ENCODE measurements at places on chromosomes 7 and 10.
A peak's percentile ranks its signal among the peaks of the same experiment; 100 is the strongest.

DNA sequence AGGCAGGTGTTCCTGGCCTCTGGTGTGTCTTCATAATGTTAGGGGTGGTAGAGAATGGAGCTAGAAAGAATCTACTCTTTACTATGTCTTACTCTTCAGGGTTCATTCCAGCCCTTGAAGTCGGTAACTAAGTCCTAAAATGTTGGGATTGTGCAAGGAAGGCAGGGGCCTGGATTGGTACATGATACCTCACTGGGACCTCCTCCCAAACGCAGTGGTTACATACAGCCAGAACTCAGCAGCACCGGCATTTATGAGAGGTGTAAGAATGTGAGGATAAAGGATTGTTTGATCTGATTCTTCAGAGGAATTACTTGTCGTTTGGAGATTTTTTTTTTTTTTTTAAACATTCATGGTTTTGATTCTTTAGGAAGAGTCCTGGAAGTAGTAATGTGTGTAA is 6.9 kb downstream of the COMTD1 start:
- no peak overlapping the region for H3K4me3 ChIP-seq
- peaks cover 11% of the 10 kb centered on the region for H3K36me3 ChIP-seq
- DNase-seq = no peak

DNA sequence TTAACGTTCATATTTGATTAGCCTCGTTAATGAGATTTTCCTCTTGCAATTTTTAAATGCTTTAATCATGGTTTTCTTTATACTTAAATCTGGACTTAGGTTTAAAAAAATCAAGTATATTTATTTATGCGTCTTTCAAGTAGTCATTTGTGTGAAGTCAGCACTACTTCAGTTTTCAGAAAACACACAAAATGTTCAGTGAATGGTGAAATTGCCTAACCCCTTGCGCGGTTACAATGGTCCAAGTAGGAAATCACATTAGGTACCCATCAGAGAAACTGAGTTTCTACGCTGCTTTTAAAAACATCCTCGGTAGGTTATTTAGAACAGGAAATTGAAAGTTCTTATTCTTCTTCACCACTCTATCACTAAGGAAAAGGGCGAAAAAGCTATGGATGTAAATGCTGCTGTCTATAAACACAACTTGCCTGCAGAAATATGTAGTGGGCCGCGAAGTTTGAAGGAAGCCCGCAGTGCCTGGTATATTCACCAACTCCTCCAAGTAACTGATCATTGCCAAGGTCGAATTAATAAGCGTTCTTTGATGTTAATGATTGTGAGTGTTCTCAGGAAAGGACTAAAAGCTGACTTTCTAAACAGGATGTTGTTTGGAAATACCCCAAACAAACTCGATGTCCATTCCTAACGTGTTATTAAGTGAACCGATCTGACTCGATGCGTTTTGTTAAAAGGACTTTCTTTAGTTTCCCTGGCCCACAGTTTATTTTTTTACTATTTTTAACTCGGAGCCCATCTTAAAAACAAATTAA is 1.0 kb downstream of the SYPL1 start:
- H3K4me3 ChIP-seq = peak overlapping the region; percentile 59
- no peaks in the 10 kb centered on the region for H3K36me3 ChIP-seq
- peaks cover 25% of the 10 kb centered on the region for H3K4me1 ChIP-seq
- peak overlapping the region; percentile 88 for H3K27ac ChIP-seq

DNA sequence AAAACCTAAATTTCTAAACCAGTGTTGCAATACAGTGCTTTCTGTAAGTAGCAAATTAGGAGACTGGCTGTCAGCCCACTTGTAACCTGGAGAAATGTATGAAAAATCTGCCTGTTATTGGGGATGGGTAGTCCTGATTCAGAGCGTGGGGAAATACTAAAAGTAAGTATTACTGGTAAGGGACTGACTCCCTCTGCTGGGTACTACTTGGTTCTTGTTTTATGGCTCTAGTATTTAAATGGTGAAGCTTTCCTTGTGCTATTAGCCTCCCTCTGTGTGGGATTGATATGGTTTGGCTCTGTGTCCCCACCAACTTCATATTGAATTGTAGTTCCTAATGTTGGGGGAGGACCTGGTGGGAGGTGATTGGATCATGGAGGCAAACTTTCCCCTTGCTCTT is 886.1 kb downstream of the SORCS1 start:
- H3K36me3 ChIP-seq = no peaks in the 10 kb centered on the region
- H3K4me3 ChIP-seq = no peak overlapping the region
- no peak for DNase-seq

GRCh38 chr10:119413471-119414080 is 128.9 kb downstream of the RGS10 start:
- no peaks in the 10 kb centered on the region for H3K27me3 ChIP-seq
- peaks cover 28% of the 10 kb centered on the region for H3K4me1 ChIP-seq
- no peaks in the 10 kb centered on the region for H3K36me3 ChIP-seq
- no peak overlapping the region for H3K4me3 ChIP-seq
- DNase-seq = peak; percentile 88

DNA sequence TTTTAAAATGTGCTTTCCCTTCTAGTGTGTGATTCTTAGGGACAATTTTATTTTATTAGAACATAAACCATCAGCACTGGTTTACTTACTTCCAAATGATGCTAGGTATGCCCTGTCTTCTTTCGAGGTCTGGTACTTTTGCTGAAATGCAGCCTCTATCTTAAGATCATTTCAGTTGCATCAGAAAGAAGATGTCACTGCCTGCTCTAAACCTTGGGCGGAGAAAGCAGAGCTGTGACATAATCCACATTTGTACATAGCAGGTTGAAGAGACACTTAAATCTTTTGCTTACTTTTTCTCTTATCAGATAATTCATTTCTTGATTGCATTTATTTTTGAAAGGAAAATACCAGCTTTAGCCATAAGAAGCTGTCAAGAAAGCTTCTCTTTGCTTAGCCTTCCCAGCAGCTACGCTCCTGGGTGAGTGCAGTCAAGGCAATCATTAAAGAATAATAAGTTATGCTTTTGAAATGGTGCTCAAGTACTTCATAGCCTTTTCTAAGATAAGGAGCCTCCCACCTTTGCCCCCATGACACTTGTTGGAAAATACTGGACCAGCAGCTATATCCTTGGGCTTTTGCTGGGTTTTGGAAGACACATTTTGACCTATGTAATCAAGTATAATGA is 108.4 kb upstream of the SAMD8 start:
- DNase-seq = no peak
- no peaks in the 10 kb centered on the region for H3K4me1 ChIP-seq
- no peaks in the 10 kb centered on the region for H3K36me3 ChIP-seq
- no peak overlapping the region for H3K4me3 ChIP-seq

GRCh38 chr7:140316165-140316661 is 82.1 kb downstream of the SLC37A3 start:
- no peaks in the 10 kb centered on the region for H3K27me3 ChIP-seq
- H3K36me3 ChIP-seq = no peaks in the 10 kb centered on the region
- 0 out of 2 replicates have a peak, but pooled peaks cover 7% of the 10 kb centered on the region for H3K4me1 ChIP-seq
- no peak overlapping the region for H3K4me3 ChIP-seq
- no peak overlapping the region for H3K27ac ChIP-seq
- DNase-seq = no peak

GRCh38 chr10:19683356-19683755 is 132.9 kb upstream of the PLXDC2 start:
- H3K36me3 ChIP-seq = no peaks in the 10 kb centered on the region
- no peak for DNase-seq
- no peaks in the 10 kb centered on the region for H3K4me1 ChIP-seq
- no peak overlapping the region for H3K27ac ChIP-seq

DNA sequence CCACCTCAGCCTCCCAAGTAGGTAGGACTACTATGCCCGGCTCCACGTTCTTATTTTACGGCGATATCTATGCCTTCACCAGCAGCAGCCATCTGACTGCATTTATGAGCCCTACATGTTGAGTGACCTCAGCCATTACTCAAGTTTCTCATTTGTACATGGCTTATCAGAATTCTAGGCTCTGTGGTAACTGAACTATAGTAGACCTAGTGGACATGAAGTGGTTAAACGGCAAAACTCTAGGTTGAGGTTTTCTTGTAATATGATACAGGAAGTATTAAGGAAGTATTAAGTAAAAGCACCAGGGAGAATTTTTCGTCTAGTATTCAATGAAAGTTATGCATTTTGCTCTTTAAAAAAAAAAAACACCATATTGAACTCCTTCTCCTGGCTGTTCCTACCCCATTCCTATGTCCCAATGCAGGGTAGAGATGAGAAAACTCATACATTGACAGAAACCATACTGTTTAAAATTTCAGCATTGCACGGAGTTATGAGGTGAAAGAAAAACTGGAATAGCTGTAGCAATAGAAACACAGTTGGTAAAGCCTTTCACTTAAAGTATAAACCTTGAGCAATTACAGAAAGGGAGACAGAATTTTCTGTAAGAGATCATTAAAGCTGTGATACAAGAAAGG is 39.8 kb upstream of the EPC1 start:
- no peaks in the 10 kb centered on the region for H3K27me3 ChIP-seq
- H3K36me3 ChIP-seq = no peaks in the 10 kb centered on the region
- no peak overlapping the region for H3K4me3 ChIP-seq
- no peak overlapping the region for H3K27ac ChIP-seq
- no peaks in the 10 kb centered on the region for H3K4me1 ChIP-seq

GRCh38 chr7:18123508-18124239 is 96.0 kb upstream of the PRPS1L1 start:
- no peaks in the 10 kb centered on the region for H3K4me1 ChIP-seq
- no peak overlapping the region for H3K27ac ChIP-seq
- H3K27me3 ChIP-seq = no peaks in the 10 kb centered on the region
- no peaks in the 10 kb centered on the region for H3K36me3 ChIP-seq
- no peak overlapping the region for H3K4me3 ChIP-seq
- DNase-seq = no peak

- H3K36me3 ChIP-seq = no peaks in the 10 kb centered on the region
- no peaks in the 10 kb centered on the region for H3K27me3 ChIP-seq
- no peak overlapping the region for H3K4me3 ChIP-seq
- DNase-seq = no peak
- H3K4me1 ChIP-seq = peaks cover 20% of the 10 kb centered on the region
Measured at GRCh38 chr10:29317027-29317420, 28.2 kb downstream of the LYZL1 start.

- no peak overlapping the region for H3K27ac ChIP-seq
- DNase-seq = no peak
- no peaks in the 10 kb centered on the region for H3K4me1 ChIP-seq
- no peak overlapping the region for H3K4me3 ChIP-seq
Measured at GRCh38 chr7:86665669-86666068, 22.0 kb downstream of the GRM3 start.

DNA sequence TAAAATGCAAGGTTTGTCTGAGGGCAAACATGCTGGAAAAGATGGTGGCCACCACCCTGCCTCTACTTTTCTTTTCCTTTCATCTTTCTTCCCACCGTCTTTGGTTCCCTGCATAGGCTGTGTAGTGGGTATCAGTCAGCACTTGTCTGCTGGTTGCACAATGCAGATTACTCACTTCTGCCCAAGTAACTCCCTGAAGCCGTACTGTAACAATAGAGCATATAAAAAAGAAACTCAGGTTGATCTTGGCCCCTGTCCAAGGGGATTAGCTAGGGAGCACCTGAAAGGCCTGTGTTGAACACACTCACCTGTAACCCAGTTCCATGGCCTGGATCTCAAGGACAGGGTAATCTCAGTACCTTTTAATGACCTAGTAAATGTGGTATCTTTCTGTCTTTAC is 533.0 kb upstream of the GALNT17 start:
- 0 out of 2 replicates have a peak, but pooled peaks cover 5% of the 10 kb centered on the region for H3K4me1 ChIP-seq
- DNase-seq = no peak
- H3K36me3 ChIP-seq = no peaks in the 10 kb centered on the region
- H3K27ac ChIP-seq = no peak overlapping the region

DNA sequence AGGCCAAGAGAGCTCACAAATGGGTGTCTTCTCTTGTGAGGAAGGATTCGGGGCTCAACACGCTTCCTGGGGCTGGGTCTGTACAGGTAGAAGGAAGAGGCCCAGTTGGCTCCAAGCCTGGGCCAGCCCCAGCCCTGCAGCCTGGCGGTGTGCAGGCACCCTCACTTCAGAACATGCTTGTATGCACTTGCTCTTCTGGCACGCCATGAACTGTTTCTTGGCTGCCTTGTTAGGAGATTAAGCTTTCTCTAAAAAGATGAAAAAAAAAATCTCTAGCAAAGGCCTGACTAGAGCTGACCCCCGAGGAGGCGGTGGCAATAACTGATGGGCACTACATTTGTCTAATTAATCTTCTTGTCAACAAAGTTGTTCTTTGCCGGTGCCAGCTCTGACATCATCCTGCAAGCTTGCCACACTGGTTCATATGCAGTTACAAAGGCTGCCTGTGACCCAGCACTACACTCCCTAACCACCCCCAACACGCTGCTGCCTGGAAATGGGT is 94.7 kb downstream of the WDR11 start:
- H3K27me3 ChIP-seq = no peaks in the 10 kb centered on the region
- peak overlapping the region; percentile 30 for H3K27ac ChIP-seq
- no peak for DNase-seq
- H3K4me1 ChIP-seq = peaks cover 10% of the 10 kb centered on the region
- no peaks in the 10 kb centered on the region for H3K36me3 ChIP-seq

DNA sequence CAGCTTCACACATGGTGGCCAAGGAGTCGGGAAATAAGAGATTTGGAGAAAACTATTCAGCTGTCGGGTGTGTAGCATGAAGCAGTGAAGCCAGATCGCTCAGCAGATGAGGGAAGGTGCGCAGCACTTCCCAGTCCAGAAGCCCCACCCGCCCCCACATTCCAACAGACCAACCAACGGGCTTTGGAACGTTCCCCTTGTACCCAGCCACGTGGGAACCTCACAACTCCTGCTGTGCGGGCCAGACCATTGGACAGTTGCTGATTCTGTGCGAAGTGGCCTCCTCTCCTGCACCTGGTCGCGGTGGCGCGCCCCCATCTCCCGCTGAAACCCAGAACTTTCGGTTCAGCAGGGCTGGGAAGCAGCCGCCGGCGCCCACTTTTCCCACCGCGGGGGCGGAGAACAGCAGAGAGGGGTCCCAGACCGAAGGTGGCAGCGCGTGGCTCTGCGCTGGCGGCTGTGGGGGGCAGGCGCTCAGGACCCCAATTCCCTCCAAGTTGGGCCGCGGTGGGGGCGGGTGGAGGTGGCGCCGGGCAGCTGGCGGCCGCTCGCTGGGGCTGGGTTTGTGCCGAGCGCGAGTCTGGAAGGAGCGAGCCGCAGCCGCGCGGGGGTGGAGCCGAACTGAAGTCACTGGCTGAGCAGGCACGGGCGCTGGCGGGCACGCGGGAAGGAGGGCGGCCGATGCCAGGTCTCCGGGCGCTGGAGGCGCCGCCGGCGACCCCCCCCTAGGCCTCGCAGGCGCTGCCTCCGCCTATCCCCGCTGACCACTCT is 1301.5 kb upstream of the SORCS1 start:
- DNase-seq = no peak
- no peaks in the 10 kb centered on the region for H3K4me1 ChIP-seq
- no peak overlapping the region for H3K27ac ChIP-seq
- no peaks in the 10 kb centered on the region for H3K27me3 ChIP-seq

- peaks cover 1% of the 10 kb centered on the region for H3K36me3 ChIP-seq
- H3K4me3 ChIP-seq = no peak overlapping the region
- H3K27me3 ChIP-seq = no peaks in the 10 kb centered on the region
- H3K4me1 ChIP-seq = no peaks in the 10 kb centered on the region
- DNase-seq = no peak
Measured at GRCh38 chr7:77565917-77566316, 28.8 kb downstream of the PTPN12 start.
